ENCODE measurements at places on chromosomes 7 and 10. TPM values are rescaled to one million over a fixed set of nuclear protein-coding genes. Genes with fewer than 3 reads are reported as not detected.
A peak's percentile ranks its signal among the peaks of the same experiment; 100 is the strongest.

DNA sequence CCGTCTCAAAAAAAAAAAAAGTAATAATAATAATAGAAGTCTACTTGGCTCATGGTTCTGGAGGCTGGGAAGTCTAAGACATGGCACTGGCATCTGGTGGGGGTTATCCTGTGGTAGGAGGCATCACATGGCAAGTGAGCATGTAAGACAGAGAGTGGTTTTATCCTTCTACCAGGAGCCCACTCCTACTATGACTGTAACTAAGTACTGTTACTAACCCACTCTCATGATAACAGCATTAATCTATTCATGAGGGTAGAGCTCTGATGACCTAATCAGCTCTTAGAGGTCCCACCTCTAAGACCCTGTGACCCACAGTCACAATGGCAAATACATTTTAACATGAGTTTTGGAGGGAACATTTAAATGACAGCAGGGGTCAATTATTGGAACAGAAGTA is 43.3 kb upstream of the NRF1 start:
- no peak for DNase-seq

DNA sequence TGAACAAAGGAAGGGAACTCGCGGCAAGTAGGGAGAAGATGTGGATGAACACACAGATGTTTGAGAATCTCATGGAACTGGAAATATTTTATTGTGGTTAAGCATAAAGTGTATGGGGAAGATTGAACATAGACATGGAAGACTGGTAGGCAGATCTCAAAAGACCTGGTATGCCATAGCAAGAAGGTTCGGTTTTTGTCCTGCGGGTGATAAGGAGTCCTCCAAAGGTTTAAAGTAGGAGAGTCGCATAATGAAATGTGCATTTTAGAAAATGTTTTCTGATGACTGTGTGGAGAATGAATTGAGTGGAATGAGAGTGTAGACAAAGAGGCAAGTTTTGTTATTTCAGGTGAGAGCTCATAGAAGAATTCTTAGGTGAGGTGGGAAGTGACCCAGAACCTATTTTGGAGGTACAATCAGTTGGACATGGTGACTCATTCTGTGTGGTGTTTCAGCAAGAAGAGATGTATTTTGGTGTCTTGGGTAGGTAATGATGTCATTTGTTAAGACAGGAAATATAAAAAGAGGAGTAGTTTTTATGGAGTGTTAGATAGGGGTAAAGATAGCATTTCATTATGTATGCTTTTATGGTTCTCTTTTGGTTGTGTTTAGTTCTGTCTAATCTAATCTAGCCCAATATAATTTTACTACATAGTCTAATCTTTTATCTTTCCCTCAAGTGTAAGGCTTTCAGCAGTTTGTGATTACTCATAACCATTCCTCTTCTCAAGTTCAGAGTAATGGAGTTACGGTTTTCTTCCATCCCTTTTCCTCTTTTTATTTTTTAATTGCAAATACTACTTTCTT is 239.2 kb downstream of the EXOC4 start:
- no peak for DNase-seq

DNA sequence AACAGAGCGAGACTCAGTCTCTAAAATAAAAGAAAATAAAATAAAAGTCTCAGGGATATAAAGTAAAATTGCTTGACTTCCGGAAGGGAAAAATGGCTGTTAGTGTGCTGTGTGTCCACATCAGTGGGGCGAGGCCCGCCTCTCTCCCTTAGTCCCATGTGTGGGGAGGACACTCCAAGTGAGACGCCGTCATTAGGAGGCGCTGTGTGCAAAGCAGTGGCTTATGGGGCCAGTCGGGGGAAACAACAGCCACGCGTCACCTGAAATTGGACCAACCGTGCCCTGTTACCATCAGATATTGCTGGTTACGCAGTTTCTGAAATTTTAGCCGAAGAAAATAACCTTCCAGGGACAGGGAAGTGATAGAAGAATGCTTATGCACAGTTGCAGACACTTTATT is 15.8 kb downstream of the SFXN4 start:
- DNase-seq, result peak; percentile 31

- no peak for DNase-seq
These were observed 64.4 kb downstream of the BPGM start for GRCh38 chr7:134710854-134711624.

ERVW-1 gene
- not detected for total RNA-seq

DNA sequence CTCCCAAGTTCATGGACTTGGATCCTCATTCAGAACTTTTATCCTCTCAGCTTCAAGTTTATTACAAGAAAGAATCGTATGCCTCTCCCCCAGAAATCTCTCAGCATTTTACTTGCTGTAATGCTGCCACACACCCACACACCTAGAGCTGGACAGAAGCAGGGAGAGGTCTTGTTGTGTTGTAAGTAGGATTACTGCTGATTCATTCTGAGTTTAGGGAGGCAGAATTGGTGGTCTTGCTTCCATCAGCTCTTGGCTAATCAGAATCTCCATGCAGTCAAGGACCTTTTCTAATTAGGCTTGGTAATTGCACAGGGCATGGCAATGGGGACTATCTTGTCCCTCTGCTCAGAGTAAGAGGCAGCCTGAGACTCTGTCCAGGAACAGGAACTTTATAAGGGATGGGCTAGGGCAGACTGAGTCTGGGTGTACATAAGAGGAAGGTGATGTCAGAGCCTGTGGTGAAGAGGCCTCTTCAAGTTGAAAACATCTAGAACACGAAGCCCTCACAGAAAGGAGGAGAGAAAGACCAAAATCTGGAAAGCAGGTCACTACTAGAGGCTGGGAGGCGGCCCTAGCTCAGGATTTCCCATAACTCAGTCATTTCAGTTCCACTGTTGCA is 7.0 kb upstream of the PTPRE start:
- no peak for DNase-seq

- DNase-seq, result no peak
These were observed 71.5 kb downstream of the EVX1 start for GRCh38 chr7:27314111-27314510.

- peak; percentile 61 for DNase-seq
These were observed 1.7 kb downstream of the SFXN3 start for GRCh38 chr10:101032637-101033224.

- no peak for DNase-seq
These were observed 63.5 kb downstream of the SRI start for GRCh38 chr7:88156356-88156755.

CPVL gene
- 56.6 TPM for total RNA-seq

HOXA4 gene
- total RNA-seq, result not detected

GRCh38 chr7:90816511-90817142 is 220.5 kb downstream of the CDK14 start:
- DNase-seq, result no peak

DNA sequence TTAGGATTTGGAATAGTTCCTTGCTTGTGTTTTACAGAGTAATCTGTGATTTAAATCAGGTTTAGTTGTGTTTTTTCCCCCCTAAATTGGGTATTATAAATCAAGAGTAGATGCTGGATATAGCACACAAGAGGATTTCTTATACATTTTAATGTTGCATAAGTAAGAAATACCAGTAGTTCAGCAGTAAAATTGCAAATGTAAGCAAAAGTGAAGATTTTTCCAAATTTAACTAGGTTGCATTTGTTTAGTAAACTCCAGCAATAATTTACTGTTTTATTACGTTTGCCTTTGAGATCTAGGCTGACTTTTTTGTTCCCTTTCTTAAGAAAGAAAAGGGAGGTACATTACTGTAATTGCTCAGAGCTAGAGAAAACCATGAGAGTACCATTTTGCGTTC is 207.3 kb downstream of the LRMDA start:
- DNase-seq, result no peak

DNA sequence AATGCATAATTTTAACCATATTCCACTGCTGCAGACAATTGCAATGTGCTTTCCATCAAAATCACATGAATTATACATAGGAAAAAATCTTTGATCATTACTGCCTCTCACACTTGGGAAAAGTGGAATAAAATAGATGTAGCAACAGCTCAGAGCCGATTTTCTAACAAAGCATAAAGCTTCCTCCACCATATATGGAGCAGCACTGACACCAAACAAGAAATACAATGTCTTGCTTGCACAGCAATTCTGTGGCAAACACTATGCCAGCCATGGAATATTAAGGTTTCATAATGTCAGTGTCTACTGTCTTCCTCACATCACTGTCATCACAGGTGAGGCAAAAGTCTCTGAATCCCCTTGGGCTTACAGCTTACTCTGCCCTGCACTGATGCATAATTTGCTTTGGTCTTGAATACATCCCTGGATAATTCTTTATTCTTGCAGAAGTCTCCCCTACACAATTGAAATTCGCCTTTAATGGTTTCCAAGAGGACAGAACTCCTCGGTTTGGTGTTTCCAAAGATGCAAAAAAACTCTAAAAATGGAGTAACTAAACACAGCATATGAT is 198.5 kb downstream of the CACNA2D1 start:
- no peak for DNase-seq

ITGA8 gene
- 0.15 TPM for total RNA-seq

KEL gene
- total RNA-seq, result not detected

GRCh38 chr10:13308096-13308495 is 8.2 kb upstream of the PHYH start:
- DNase-seq, result no peak

DNA sequence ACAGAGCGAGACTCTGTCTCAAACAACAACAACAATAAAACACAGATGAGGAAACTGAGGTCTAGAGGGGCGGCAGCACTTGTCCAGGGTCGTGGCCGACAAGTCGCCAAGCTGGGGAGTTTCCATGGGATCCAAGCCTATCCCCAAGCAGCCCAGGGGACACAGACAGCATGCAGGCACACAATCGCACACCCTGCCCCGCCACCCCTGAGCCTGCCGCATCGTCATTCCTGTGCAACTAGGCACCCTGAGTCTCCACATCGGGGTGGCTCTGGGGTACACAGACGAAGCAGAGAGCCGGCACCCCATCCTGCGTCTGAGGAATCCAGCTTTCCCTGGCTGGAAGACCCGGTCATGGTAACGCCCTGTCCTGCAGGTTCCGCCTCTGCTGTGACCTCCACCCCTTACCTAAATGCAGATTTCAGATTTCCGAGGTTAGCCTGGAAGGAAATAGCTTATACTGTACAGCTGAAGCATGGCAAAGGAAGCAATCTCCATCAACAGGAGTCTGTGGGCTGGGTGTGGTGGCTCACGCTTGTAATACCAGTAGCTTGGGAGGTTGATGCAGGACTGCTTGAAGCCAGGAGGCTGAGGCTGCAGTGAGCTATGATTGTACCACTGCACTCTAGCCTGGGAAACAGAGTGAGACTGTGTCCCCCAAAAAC is 136.1 kb upstream of the TNRC18 start:
- DNase-seq, result no peak

GRCh38 chr10:692682-693351 is 3.3 kb upstream of the DIP2C start:
- no peak for DNase-seq

GIMAP4 gene
- not detected for total RNA-seq

- no peak for DNase-seq
These were observed 776.4 kb upstream of the AUTS2 start for GRCh38 chr7:68821846-68822245.

DNA sequence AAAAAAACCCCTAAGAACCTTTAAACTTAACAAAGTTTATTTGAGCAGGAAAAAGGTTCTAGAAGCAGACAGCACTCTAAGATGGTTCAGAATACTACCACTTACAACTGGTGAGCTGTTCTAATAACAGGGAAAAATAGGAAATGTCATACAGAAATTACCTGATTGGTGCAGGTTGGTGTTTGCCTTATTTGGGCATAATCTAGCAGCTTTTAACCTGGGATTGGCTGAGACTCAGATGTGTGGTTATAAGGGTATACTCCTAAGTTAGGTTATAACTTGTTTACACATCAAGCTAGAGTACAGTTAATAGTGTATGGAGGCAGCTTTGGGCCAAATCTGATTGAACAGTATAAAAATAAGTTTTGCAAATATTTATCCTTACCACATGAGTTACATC is 59.8 kb downstream of the MAPK8 start:
- no peak for DNase-seq

LIPJ gene
- 0.06 TPM for total RNA-seq

DNA sequence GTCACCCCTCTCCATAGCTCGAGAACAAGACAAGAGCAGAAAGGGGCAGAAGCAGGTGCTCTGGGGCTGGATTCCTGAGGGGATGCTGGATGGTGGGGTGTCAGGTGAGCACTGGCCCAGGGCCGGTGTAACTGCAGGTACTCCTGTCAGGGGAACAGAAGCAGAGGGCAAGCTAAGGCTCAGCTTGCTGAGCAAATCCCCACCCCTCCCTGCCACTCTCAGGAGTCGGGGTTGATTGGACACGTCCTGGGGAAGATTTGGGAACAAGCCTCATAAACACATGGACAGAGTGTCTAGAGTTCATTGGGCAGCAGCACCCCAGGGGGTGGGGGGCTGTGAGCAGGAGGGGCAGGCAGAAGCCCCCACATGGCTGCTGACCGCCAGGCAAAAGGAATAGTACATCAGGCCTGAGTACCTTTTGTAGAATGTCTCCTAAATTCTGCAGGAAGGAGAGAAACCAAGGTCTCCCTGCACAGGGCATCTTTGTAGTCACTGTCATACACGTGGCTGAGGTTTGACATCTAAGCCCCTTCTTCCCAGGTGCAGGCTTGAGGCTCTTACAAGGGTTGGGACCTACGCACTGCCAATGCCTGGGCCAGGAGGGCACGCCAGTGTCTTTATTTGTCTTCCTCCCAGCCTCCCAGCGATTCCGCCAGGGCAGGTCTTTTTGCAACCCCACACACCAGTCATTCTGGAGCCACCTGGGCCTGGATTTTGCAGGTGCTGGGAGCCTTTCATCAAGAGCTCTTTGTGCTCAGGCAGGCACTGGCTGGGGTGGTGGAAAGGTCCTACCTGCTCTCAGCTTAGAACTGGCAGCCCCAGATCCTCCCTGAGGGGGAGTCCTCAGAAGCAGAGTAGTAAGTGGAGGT is 2.8 kb downstream of the CALML3 start:
- no peak for DNase-seq

SLC4A2 gene
- total RNA-seq, result 85.7 TPM

GRCh38 chr7:150468241-150468640 is 17.8 kb downstream of the GIMAP8 start:
- DNase-seq, result no peak

BLOC1S2 gene
- total RNA-seq, result 58.3 TPM

AGAP4 gene
- total RNA-seq, result 17.9 TPM

DNA sequence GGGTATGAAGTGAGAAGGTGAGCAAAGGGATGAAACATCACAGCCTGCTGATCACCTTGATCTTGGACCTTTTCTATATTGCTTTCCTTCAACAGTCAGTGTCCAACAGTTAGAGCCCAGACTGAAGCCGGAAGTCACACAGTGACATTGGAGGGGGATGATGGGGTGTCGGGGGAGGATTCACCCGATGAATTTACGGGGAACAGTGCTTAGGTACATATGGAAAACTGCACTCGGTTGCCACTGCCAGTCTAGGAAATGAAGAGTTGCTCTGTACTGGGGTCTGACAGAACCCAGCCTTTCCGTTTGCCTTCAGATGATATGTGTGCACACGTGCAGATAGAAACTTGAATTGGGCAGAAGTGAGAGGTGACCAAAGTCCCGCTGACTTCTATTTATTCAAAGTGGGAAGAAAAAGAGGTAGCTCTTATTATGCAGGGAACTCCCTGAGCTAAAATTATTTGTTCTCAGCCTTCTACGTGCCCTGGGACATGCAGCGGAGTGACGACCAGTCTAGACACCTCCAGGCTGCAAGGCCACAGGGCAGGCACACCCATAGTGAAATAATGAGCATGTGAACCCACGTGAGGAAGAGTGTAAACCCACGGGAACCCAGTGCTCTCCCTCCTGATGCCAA is 107.2 kb upstream of the INHBA start:
- DNase-seq, result no peak

- no peak for DNase-seq
These were observed 917.8 kb upstream of the ZNF722 start for GRCh38 chr7:63080831-63081230.
